GM12892 (cell line): ENCODE measurements at places on chromosomes 3 and 15.

GRCh38 chr3:47512416-47513124 is 942 bp downstream of the ELP6 start:
- DNase-seq = no peak

- no peak for DNase-seq
Observed at GRCh38 chr3:47932421-47932820, 83.8 kb downstream of the MAP4 start.

GRCh38 chr3:75294124-75294523 is 370.0 kb upstream of the FRG2C start:
- no peak for DNase-seq

- no peak for DNase-seq
Observed at GRCh38 chr3:124092811-124093210, 100.9 kb upstream of the ROPN1 start.

DNA sequence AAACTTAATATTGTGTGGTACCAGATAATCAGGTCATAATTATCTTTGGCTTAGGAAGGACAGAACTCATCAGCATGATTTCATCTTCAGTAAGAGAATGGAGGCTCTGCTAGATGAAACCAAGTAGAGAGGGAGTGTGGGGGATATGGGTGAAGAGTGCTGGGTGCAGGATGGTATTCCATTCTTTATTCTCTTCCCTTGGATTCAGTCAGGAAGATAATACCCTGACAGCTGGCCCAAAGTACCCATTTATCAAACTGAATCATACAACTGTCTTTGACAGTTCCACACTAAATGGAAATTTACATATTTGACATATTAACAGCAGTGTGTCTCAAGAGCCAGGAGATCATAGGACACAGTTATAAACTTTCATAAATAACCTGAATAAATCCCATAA is 44.7 kb downstream of the GOLIM4 start:
- DNase-seq = no peak

DNA sequence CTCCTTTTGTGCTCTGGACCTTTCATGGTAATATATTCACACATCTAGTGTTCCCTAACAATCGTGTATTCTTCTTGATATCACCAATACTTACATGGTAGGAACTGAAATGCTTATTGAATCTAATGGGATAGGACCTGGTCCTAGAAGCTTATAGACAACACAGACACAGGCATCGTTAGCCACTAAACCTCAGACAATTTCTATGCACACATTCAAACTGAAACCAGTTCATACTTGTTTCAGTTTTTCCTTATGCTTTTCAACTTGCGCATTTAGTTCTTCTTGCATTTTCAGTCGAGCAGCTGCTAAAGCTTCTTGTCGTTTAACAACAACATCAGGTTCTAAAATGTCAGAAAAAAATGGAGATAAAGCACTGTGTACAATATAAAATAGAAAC is 2.3 kb downstream of the SELENOS start:
- DNase-seq = no peak

DNA sequence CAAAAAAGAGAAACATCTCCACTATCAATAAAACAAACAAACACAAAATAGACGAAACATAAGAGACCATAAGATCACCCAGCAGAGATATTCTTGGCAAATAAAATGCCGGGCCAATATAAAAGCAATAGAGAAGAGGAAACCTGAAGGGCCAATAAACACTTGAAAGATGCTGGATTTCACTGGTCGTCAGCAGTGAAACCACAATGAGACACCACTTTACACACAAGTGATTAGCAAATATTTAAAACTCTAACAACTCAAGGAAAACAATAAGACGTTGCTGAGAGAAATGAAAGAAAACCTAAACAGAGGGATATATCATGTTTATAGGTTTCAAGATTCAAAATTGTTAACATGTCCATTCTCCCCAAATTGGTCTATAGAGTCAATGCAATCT is 148.5 kb downstream of the WDR76 start:
- DNase-seq = no peak

- DNase-seq = no peak
Observed at GRCh38 chr3:44208568-44208967, 33.1 kb upstream of the TOPAZ1 start.

- no peak for DNase-seq
Observed at GRCh38 chr3:74351213-74351612, 263.2 kb downstream of the CNTN3 start.

DNA sequence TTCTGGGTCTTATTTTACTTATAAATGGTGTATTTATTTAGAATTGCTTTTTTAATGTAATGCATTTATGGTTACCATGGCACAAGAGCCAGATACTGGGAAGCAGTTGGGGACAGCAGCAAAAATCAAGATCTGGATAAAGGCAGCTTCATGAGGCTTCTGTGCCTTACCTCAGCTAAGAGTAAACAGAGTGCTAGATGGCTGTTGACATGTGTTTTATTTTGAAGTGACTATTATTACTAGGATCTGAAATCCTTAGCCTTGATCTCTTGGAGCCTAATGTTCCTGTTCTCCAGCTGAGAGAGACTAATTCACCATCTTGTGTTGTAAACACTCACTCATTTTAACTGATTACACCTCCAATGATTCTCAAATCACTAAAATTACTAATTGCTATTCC is 317.8 kb downstream of the LPP start:
- no peak for DNase-seq

DNA sequence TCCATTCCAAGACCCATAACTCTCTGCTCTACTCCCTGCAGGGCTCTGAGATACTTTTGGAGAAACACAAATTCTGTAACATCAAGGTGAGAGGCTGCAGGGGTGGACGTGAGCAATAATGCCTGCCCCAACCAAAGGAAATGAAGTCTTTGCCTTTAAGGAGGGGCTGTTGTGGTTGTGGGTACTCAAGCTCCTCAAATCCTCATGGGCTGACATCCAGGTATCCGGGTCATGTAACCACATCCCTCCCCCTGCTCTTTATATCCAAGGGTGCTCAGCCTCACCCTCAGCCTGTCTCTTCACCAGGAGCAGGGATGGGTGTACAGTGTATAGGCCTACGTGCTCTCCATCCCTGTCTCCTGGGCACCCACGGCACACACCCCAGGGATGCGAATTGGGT is 32.3 kb downstream of the NOX5 start:
- DNase-seq = no peak

GRCh38 chr3:104447681-104448080 is 919.0 kb upstream of the ALCAM start:
- no peak for DNase-seq
